Endothelial cell of umbilical vein (primary cell): ENCODE measurements at places on chromosomes 5 and 9. TPM values are rescaled to one million over a fixed set of nuclear protein-coding genes. Genes with fewer than 3 reads are reported as not detected.
A peak's percentile ranks its signal among the peaks of the same experiment; 100 is the strongest.

The PFN3 gene
- total RNA-seq, result not detected in 2 replicates

DNA sequence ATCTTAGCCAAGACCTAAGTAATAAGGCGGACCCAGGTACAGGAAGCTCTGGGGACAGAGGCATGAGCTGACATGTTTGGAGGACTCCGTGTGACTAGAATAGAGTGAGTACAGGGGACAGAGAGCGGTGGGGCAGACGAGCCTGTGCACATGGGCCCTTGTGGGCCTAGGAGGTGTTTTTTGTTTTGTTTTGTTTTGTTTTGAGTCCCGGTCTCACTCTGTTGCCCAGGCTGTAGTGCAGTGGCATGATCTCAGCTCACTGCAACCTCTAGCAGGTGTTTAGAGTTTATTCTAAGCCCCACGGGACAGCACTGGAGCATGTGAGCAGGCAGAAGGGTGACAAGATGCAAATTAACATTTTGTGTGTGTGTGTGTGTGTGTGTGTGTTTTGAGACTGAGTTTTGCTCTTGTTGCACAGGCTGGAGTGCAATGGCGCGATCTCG lies 3.1 kb upstream of the EEIG1 start:
- DNase-seq, result no peak

The CCL28 gene
- total RNA-seq, result 0.95 and 1.8 TPM in 2 replicates

DNA sequence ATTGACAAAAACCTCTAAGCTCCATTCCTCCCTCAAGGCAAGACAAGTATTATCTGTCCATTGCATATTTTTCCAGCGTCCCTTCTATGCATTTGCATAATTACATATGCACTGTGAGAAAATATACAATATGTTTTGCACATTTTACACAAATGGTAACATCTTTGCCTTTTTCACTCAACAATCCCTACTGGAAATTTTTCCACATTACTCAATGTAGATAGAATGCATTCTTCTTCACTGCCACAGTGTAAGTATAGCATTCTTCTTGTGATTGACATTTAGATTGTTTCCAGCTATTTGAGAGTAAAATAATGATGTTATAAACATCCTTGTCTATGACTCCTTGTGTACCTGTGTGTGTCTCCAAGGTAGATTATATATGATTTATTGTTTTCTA lies 205.0 kb downstream of the SLIT3 start:
- no peak for DNase-seq

DNA sequence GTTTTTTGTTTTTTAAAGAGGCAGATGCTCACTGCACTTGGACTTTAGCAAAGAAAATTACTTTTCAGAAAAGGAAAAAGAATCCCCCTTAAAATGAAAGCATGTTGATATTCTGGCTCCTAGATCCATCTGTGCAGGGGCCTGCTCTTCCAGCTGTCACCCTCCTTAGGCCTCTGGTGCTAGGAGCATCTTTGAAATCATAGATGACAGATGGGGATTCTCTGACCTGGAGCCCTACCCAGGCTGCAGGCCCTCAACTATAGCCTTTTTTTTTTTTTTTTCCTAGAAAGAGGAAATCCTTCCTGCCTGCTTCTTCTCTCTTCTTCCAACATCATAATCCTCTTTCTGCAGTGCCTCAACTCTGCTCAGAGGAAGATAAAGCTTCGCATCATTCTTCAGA lies 16.3 kb upstream of the DCP2 start:
- no peak for DNase-seq

The KCTD16 gene
- 0.30 and 0.49 TPM in 2 replicates for total RNA-seq

DNA sequence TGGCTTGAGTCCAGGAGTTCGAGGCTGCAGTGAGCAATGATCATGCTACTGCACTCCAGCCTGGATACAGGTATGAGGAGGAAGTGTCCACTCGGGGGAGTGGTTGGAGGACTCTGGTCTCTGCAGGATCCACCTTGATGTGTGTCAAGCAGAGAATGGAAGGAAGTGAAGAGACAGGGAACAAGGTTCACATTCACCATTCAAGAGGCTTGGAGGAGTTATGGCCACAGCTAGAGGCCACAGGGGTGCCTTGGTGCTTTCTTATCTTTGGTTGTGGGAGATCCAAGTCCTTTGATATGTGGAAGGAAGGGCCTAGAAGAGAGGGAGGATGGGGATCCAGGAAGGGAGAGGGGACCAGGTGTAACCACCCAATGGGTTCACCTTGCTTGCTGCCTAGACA lies 5.4 kb upstream of the CERCAM start:
- no peak for DNase-seq

DNA sequence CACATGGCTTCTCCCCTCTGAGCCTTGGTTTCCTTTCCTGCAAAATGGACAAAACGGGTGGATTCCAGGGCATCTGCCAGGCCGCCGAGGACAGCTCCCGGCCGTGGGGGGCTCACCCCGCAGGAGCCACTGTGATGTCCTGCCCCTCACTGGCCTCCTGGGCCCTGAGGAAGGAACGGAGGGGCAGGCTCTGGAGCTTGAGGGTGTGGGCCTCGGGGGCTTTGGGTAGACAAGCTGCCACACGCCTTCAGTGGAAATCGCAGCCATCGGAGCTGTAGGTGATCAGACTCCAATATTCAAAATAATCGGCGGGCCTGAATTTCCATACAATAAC lies 32.2 kb upstream of the UBAC1 start:
- no peak for DNase-seq

The CYFIP2 gene
- total RNA-seq, result 22.2 and 22.4 TPM in 2 replicates

- DNase-seq, result no peak
Measured at GRCh38 chr9:34124926-34125325, 1.6 kb downstream of the DCAF12 start.

The FLT4 gene
- 66.5 and 71.5 TPM in 2 replicates for total RNA-seq

DNA sequence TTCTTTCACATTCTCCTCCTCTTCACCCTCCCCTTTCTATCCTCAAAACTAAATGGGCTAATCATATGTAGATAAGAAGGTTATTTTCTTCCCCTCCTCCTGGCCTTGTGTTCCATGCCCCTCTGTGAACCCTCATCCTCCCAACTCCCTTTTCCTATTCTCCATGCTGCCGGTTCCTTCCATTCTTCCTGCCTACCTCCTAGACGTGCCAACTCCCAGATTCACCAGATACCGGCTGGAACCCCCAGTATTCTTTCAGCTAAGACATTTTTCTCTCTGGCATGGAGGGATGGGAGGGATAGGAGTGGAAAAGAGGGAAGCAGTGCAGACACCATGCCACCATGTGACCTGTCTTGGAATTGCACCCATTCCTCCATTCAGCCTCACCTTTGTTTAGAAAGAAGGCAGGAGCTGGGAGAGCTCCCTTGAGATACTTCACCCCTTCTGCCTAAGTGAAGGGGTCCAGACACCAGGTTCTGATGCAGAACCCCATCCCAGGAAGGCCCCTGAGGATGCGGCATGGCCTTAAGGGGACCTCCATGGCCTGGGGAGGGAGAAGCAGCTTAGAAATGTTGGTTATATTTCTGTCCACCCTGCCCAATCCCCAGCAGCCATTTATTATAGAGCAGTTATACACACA lies 4.8 kb downstream of the DNAJB5 start:
- peak; percentile 64 for DNase-seq

The SARDH gene
- 0.30 and 0.44 TPM in 2 replicates for total RNA-seq

GRCh38 chr9:111186021-111186530 lies 143.9 kb downstream of the OR2K2 start:
- no peak for DNase-seq

The PTPN3 gene
- not detected in 2 replicates for total RNA-seq

- no peak for DNase-seq
Measured at GRCh38 chr9:78437296-78437695, 140.4 kb downstream of the PSAT1 start.

The KIAA0825 gene
- 1.1 and 1.3 TPM in 2 replicates for total RNA-seq

GRCh38 chr9:133101356-133102189 lies 19.5 kb downstream of the RALGDS start:
- DNase-seq, result no peak

- no peak for DNase-seq
Measured at GRCh38 chr9:93061791-93062763, 3.6 kb downstream of the SUSD3 start.

GRCh38 chr5:95725937-95726810 lies 5.0 kb upstream of the RHOBTB3 start:
- no peak for DNase-seq

The OR1J2 gene
- total RNA-seq, result not detected in 2 replicates

- no peak for DNase-seq
Measured at GRCh38 chr9:29339387-29339786, 1766.1 kb upstream of the C9orf72 start.

GRCh38 chr9:120701248-120701647 lies 13.0 kb downstream of the MEGF9 start:
- no peak for DNase-seq

- no peak for DNase-seq
Measured at GRCh38 chr9:79952401-79952800, 380.6 kb downstream of the TLE4 start.

The OR1L8 gene
- total RNA-seq, result 0.15 and 0.16 TPM in 2 replicates

DNA sequence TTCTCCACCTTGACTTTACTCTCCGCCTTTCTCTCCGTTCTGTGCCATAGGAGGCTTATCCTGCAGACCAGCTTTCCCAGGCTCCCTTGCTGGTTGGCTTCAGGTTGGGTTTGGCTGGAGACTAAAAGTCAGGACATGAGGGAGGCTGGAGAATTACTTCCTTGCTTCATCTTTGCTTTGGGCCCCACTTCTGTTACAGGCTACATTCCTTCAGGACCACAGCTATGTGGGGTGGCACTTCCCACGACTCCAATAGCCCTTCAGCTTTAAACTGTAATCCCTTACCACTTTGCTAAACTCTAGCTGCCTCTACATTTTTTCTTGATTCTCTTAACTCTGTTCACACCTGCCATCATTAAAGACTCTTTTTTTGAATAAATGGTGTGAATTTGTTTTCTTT lies 186.7 kb upstream of the NR4A3 start:
- DNase-seq, result no peak

DNA sequence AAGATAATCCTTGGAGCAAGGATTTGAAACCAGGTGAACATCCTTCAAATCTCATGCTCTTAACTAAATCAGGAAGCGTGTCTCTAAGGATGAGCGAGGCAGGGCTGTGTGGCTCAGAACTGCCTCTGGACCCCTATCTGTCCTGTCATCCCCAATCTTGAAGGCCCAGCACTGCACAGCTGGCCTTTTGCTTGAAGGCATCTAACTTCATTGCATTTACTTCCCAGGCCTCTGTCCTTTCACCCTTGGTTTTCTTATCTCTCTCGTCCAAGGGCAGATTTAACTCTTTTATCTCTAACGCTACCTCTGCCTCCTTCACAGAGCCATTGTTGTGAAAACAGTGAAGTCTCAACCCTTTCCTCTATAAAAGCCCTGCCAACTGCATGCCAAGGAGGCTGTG lies 83.8 kb downstream of the UGCG start:
- DNase-seq, result no peak

The PCDHGC4 gene
- 0.90 and 2.1 TPM in 2 replicates for total RNA-seq

The BTNL8 gene
- not detected in 2 replicates for total RNA-seq

The AIF1L gene
- total RNA-seq, result 35.3 and 39.7 TPM in 2 replicates

DNA sequence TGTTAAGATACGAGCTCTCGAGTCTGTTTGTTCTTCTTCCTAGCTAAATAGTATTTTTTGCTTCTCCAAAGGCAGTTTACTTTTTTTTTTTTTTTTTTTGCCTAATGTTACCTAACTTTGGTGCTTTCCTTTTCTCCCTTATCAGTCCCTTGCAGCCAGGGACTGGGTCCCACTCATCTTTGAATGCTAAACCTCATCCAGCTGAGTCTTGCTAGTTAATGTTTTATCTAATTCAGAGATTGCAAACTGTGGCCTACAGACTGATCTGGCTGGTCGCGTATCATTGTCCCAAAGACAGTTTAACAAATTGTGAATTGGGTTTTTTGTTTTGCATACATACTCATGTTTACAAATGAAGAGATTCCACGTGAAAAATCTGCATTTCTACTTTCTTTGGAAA lies 95.7 kb upstream of the EFNA5 start:
- DNase-seq, result no peak

- peak; percentile 7 for DNase-seq
Measured at GRCh38 chr5:28313321-28313951, 1275.0 kb upstream of the CDH9 start.

DNA sequence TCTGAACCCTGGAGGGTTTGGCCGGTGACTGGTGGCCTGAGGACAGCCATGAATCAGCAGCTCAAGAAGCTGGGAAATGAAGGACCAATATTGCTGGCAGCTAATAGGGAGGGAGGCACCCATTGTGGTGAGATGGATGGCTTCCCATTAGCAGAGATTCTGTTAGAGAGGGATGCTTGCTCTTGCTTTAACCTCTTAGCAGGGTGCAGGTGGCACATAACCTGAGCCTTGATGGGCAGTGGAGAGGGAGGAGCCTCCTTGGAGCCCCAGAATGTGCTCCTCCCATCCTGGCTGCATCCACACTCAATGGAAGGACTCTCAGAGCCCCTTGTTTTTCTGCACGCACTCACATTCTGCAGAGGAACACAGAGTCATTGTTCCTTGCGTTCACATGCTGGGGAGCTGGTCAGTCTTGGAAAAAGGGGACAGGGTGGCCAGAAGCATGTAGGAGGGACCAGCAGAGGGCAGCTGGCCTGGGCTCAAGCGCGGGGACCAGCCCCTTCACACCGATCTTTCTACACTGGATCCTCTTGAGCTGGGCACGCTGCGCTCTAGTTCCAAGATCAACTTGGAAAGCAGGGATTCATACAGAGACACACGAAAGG lies 161.8 kb downstream of the MED10 start:
- no peak for DNase-seq

DNA sequence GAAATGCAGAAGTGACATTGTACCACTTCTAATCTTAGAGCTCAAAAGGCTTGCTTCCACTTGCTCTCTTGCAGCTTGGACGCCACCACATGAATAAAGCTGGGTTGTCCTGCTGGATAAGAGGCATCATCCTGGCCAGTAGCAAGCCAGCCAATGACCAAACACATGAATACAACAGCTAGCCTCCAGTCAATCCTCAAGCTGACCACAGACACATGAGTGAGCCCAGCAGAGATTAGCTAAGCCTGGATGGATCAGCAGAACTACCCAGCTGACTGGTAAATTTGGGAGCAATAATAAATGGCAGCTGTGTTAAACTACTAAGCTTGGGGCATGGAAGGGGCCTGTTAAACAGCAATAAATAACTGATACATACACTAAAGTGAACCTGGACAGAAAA lies 121.1 kb upstream of the SLC12A2 start:
- no peak for DNase-seq

DNA sequence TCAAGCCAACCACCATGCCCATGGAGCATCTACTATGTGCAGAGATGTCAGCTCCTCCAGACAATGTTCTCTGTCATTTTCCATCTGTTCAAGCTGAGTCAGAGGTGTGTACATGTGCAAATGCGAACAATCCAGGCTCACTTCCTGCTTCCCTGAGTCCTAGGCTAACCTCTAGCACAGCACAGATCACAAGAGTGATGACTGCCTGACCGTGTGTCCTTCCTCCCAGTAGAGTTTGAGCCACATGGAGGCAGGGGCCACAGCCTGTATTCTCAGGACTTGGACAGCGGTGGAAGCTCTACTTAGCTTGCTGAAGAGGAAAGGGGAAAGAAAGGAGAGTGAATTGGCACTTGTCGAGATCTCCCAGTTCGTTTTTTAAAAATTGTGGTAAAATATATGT lies 87.2 kb downstream of the KCNIP1 start:
- no peak for DNase-seq

GRCh38 chr9:4530375-4530774 lies 40.1 kb downstream of the SLC1A1 start:
- DNase-seq, result peak; percentile 80

- no peak for DNase-seq
Measured at GRCh38 chr5:158677470-158677838, 422.3 kb downstream of the EBF1 start.
